A549 treated with CORT108297 at 1 μM for 4 hours (cell line): ENCODE measurements at places on chromosomes 2 and 18. TPM values are rescaled to one million over a fixed set of nuclear protein-coding genes. Genes with fewer than 3 reads are reported as not detected.

The TXNDC2 gene
- 0.07 to 0.32 TPM (median 0.10 TPM) in 5 replicates for total RNA-seq

The TRIM54 gene
- 0.45 to 0.71 TPM (median 0.61 TPM) in 5 replicates for total RNA-seq

The MARCO gene
- 0.05 to 0.09 TPM (median 0.09 TPM) in 4 of 5 replicates, not detected in the other for total RNA-seq

The GPATCH11 gene
- 8.0 to 11.7 TPM (median 9.5 TPM) in 5 replicates for total RNA-seq

The GAREM2 gene
- total RNA-seq, result 5.0 to 10.6 TPM (median 7.4 TPM) in 5 replicates

The LRRTM4 gene
- not detected in 5 replicates for total RNA-seq

The FN1 gene
- total RNA-seq, result 146 to 255 TPM (median 174 TPM) in 5 replicates

The GATA6 gene
- total RNA-seq, result 1.8 to 2.6 TPM (median 2.4 TPM) in 5 replicates

The AOX1 gene
- total RNA-seq, result 2.8 to 4.2 TPM (median 3.5 TPM) in 5 replicates

The ORC2 gene
- 12.9 to 15.6 TPM (median 14.4 TPM) in 5 replicates for total RNA-seq
